NCI-H1930 (cell line): ENCODE measurements at places on chromosomes 4 and X.
A peak's percentile ranks its signal among the peaks of the same experiment; 100 is the strongest.

DNA sequence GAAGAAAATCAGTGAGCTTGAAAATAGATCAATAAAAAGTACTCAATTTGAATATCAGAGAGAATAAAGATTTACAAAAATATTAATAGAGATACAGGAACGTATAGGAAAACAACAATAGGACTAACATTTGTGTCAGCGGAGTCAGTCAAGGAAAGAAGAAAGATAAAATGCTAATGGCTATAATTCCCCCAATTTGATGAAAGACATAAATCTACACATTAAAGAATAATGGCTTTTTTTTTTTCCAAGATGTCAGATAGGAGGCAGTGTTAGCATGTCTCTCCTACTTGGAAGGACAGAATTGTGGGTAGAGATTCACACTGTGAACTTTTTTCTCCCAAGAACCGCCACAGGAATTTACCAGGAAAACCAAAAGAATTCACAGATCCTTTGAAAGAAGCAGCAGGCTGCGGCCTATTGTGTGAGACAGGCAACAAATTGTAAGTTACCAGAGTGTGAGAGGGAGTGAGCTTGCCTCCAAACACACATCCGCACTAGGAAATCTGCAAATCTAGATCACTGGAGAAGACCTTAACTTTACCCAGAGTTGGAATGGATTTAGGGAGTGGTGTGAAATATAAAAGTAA is 249.9 kb downstream of the PRDM5 start:
- no peak for DNase-seq

- DNase-seq, result no peak
Measured at GRCh38 chrX:123962006-123962467, 531 bp downstream of the STAG2 start.

DNA sequence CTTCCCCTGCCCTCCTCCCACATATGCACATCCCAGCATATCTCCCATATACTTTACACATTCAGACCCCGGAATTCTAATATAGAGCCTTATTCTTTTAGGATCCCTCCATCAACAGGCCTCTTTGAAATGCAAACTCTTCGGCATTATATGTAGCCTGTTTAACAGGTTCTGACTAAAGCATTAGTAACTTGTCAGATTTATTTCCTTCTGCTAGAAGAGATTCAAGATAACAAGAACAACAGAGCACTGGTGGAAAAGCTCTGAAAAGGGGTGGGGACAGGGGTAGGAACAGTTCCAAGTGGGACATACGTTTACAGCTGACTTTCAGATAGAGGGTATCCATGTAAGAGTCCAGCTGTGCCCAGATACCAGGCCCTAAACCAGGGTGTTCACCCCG is 31.7 kb upstream of the PRPS1 start:
- no peak for DNase-seq

DNA sequence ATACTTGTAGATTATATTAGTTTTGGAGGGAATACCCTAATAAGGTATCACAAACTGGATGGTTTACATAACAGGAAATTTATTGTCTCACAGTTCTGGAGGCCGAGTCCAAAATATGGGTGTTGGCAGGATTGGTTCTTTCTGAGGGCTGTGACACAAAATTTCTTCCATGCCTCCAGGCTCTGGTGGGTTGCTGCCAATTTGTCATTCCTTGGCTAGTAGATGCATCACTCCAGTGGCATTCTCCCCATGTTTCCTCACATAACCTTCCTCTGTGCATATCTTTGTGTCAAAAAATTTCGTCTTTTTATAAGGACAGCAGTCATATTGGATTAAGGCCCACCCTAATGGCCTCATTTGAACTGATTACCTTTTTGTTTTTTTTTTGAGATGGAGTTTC is 49.3 kb downstream of the APELA start:
- no peak for DNase-seq

- DNase-seq, result no peak
Measured at GRCh38 chrX:13050151-13050550, 5.7 kb upstream of the FAM9C start.

DNA sequence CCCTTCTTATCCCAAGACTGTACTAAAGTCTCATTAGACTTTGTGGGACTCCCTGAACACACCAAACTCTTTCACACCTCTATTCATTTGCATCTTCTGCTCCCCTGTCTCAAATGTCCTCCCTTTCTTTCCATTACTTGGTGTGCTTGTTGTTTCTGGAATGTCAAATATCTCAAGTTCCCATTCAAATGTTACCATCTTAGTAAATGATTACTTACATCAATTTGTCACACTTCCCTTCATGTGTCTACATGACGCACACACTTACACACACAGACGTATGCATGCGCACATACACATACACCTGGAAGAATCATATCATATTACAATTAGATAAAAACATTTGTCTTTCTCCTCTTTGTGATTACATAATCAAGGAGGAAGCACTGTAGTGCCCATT is 210.8 kb upstream of the TEX13C start:
- DNase-seq, result no peak

GRCh38 chr4:101853691-101854090 is 63.2 kb downstream of the BANK1 start:
- DNase-seq, result no peak

DNA sequence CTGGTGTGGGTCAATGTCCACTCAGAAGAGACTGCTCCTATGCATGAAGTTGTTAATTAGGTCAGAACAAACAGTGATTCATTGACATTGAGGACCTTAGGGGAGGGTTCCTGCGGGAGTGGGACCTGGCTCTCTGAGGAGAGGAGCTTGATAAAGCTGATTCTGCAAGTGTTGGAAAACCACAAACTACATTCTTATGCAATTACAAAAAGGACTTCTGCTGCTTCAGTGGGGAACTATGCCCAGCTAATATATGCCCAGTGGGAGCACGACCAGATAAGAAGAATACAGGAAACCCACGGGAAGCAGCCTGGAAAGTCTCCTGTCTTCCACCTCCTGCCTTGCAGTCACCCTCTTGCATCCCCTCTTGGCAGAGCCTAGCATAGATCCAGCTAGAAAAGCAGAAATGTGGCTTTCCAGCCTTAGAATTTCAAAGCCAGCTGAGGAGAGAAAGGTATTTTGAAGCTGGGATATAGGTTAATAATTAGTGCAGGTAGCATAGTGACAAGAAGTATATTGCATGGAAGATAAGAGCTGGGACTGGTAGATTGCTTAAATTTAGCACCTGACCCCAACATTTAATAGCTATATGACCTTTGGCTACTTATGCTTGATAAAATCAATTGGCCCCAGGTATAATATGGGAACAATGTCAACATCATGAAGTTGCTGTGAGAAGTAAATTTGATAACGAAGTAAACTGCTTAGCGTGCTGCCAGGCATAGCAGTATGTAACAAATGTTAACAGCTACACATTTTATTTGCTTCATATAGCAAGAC is 34.9 kb upstream of the UGT8 start:
- DNase-seq, result no peak

DNA sequence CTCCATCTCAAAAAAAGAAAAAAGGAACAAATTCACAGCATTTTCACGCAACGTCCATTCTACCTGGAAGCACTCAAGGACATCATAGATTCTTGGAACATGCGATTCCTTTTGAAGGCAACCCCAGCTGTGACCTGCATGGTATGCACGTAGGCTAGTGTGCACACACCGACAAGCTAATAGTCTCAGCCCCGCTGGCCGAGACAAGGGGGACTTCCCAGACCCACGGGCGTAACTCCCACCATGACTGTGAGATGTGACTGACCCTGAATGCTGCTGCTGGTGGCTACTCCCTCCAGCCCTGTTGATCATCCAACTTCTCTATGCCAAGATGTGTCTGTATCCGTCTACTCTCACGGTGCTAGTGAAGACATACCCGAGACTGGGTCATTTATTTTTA is 78.3 kb downstream of the CRLF2 start:
- DNase-seq, result no peak

GRCh38 chrX:49977319-49978090 is 55.1 kb downstream of the CLCN5 start:
- DNase-seq, result no peak

DNA sequence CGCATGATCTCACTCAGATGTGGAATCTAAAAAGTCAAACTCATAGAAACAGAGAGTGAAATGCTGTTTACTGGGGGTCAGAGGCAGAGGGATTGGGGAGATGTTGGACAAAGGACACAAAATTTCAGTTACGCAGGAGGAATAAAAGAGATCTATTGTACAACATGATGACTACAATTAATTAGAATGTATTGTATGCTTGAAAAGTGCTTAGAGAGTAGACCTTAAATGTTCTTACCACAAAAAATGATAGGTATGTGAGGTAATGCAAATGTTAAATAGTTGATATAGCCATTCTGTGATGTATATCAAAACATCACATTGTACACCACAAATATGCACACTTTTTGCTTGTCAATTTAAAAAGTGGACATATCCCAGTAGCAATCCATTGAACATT is 36.1 kb upstream of the PHKA2 start:
- no peak for DNase-seq

DNA sequence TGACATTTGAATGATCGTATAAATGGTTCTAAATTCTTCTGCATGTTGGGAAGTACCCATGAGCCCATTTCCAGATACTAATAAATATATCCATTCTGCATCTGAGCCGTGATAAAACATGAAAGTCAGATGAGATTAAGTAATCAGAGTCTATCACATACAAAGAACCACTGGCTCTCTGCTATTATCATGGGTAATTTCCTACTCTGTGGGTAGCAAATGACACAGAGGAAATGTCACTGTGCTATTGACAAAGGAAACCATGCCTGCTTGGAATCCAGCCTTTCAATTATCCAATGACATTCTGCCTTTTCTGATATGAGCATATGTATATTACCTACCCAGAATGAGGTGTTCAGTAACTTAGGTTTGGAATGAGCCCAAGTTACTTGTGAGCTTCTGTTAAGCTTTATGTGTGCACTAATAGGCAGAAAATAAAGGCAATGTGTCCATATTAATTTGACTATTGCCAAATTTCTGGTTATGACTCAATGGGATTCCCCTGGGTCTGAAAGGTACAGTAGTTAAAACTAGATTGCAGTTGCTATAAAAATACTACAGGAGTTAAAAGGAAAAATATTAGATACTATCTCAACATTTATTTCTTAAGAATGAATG is 238.7 kb upstream of the KCNIP4 start:
- no peak for DNase-seq

DNA sequence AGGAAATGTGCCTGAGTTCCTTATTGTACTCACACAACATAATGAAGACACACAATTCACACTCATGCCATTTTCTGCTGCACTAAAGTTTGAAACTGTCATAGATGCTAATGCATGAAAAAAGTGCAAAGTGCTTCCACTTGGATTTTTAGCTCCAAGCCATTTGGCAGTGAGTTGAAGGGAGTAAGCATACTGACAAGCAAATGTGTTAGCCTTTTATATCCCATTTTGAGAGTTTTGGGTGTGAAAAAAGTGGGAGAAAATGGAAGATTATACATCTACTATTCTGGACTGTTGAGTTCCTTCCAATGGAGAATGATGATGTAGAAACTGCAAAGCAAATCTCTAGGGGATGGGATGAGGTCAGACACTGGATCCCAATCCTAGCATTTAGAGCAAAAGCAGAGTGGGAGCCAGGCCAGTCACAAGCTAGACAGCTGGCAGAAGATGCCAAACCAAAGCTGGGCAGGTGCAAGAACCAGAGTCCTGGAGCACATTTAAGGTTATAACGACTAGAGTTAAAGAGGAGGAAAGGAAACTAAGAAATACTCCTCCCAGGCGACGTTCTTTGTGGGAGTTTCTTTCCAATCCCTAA is 216.8 kb downstream of the FBXO8 start:
- no peak for DNase-seq

GRCh38 chr4:168942985-168943384 is 67.1 kb downstream of the CBR4 start:
- no peak for DNase-seq

DNA sequence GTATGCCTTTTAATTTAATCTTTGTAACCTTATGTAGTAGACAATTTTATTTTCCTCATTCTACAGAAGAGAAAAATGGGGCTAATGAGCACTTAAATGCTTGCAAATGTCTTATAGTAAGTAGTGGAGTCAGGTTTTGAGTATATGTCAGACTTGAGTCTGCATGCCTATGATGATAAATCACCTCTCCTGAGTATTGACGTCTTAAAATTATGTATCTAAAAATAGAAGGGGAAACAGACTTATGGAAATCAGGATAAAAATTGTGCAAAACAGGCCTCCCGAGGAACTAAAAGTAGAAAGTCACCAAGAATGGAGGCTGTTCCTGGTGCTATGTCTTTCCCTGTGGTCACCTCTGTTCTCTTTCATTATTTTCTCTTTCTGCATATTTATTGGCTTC is 92.7 kb downstream of the STIM2 start:
- DNase-seq, result no peak

GRCh38 chr4:177489471-177490246 is 47.4 kb upstream of the AGA start:
- DNase-seq, result no peak

DNA sequence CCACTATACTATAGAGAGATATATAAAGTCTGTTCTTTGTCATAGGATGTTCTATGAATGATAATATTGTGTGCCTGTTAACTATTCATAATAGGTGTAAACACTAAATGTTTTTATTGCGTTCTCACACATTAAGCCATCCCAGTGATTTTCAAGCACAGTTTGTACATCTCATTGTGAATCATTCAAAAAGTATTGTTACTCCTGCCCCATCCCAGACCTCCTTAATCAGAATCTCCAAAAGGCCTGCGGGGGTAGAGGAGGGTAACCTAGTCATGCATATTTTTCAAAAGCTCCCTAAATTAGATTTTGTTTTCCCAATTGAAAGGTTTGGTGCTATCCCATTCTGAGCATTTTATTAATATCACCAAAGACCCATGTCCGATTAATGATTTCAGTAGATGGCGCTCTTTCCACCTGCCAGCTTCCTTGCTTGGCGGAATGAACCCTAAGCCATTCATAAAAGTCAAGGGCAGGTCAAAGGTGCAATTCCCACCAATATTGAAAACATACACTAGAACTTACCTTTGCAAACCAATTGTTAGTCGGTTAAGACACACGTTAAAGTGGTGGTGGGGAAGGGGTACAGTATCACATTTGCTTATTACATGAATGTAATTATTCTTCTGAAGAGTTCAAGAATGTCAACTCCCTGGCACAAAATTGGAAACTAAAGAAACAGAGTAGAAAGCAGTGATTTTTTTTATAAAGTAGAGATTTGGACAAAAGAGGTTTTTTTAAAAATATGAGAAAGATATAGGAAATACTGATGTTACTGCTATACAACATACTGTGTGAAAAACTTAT is 5.8 kb upstream of the TET2 start:
- no peak for DNase-seq

GRCh38 chr4:184061582-184061981 is 156.1 kb downstream of the ENPP6 start:
- DNase-seq, result no peak

DNA sequence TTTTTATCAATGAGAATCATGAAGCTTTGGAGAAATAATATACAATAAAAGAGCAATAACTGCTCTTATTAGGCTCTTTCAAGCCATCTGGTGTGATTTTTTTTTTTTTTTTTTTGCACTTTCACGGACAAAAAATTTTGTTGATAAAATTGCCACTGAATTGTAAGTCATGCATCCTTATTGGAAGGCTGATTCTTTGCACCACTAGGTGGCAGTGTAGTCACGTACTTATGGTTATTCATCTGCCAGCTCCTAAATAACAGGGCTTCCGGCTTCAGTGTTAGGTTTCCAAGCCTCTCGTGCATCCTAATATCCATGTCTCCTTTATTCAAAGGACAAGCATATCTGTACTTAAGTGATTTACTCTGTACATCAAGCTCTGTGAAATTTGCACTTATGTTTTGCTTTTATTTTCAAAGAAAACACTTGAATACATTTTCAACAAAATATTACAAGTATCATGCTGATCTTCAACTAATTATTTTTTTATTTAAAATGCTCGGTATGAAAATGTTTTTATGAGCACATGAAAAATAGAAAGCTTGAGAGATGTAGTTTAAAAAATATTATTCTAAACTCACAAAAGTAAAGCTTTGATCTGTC is 1578.3 kb upstream of the TENM3 start:
- peak; percentile 46 for DNase-seq
